ENCODE measurements at places on chromosomes 7 and 10.

DNA sequence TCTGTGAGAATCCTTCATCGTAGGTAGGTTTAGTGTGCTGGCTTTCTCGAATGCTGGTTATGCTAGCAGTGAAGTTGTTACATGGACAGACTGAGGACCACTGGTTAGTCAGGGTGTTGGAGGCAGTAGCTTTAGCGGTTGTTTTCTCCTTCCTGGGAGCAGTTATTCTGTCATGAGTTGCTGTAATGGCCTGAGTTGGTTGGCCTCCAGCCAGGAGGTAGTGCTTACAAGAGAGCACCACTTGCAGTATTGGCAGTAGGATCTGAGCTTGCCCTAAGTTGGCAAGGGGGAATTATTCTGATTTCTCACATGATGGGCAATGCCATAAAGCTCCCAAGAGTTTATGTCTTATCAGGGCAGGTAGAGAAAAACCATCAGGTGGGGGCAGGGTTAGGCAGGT is 58.0 kb downstream of the IPMK start:
- no peak for DNase-seq

GRCh38 chr10:123835575-123835974 is 56.0 kb downstream of the CPXM2 start:
- DNase-seq = no peak

- no peak for DNase-seq
Observed at GRCh38 chr10:81027706-81028105, 490.0 kb downstream of the SH2D4B start.

GRCh38 chr10:52228556-52228955 is 85.5 kb upstream of the DKK1 start:
- DNase-seq = no peak

DNA sequence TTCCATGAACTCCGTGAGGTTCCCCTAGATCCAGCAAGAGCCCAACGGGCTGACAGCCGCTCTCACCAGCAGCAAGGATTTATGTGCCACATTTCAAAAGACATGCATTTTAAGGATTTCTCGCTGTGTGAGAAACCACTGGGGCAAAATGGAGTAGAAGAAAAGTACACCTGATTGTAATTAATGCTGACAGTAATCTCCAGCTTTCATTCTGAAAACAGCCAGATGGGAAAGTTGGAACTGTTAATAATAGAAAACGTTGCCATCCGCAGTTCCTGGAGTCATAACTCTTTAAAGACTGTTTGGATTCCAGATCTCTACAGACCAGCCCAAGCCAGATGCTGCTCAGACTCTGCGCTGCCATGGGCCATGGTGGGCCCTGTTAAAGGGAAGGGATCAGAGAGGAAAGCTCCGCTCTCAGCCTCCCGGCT is 216.9 kb upstream of the GLI3 start:
- DNase-seq = no peak

DNA sequence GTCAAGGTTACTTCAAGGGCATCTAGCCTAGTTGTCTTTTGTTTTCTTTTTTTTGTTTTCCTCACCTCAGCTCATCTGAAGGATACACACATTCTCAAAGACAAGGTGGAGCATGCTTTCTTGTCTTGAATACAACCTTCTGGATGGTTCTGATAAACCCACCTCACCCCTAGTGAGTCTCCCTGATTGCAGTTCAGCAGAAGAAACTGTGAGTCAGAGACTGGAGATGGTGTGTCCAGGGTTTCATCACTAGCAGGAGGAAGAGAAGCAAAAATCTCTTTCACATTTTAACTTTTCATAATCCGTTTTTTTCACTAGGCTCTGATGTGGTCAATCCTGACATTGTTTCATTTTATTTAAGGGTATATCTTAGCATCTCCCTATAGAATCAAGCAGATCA is 143.0 kb upstream of the NRBF2 start:
- DNase-seq = no peak

DNA sequence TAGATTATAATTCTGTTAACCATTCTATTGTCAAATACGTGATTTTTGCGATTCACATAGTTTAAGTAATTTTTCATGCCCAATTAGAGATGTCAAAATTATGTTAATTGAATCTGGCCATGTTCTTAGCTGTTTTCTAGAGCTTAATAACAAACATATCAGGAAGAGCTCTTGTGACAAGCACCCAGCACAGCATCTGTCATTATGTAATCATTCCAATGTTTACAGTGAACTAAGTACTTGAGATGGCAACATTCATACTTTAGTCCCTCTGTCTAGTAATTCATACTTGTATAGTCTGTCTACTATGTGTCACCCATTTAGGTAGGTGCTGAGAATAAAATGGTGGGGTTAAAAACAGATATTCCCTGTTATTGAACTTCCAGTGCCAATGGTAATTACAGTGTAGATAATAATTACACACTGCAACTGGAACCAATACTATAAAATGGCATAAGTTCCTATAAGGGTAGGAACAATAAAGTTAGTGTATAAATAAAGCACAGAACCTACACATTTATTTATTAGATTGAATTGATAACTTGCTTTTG is 55.2 kb downstream of the ZEB1 start:
- DNase-seq = no peak

- no peak for DNase-seq
Observed at GRCh38 chr10:74708246-74708645, 118.2 kb upstream of the KAT6B start.

GRCh38 chr10:122276611-122277208 is 5.6 kb downstream of the BTBD16 start:
- DNase-seq = no peak

- no peak for DNase-seq
Observed at GRCh38 chr7:4001742-4002141, 680.4 kb upstream of the FOXK1 start.
